ENCODE measurements at places on chromosomes 11 and 22.

DNA sequence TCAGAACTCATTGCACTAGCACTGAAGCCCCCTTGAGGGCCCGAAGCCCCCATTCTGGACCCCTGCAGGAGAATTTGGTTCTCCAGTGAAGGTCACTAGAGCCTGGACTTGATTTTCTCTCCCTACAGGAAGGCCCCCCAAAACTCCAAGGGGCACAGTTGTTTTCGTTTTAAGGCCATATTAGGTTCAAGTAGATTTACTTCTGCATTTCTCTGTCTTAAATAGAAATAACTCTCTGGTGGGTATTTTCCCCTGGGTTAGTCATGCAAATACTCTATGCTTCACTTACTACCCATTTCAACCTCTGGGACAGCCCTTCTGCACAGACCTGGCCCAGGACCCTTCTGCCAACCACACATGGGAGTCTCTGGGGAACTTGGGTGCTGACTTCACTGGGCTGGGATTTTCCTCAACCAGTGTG, 41.6 kb downstream of the WEE1 start:
- no peak for DNase-seq

GRCh38 chr11:77094841-77095365, 7.7 kb upstream of the OMP start:
- no peak for DNase-seq

DNA sequence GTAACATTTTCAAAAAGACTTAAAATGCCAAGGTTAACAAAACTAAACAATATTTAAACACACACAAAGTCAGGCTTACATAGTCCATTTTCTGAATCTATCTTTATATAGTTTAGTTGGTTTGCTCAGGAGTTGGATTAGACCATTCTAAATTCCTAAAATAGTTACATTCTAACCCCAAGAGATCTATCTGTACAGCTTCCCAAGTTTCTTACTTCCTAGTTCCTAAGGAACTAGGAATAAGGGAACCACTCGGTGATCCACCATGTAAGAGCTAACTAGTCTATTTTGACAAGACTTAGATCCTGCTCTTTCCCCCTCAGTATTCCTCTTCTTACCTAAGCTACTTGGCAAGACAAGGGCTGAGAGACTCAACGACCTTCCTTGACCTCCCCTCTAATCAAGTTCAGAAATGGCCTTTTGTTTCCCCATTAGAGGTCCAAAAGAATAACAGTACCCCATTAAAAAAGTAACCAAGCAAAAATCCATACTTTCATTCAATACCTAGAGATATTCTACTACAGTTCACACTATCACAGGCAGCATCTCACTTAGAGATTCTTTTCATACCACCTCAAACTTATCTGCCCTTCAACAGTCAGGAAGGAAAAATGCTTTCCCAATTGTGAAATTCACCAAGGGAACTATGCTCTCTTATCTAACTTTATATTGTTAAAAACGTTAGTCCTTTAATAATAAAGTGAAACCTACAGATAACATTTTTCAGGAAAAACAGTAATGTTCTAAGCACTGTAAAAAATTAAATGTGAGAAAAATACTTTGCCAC, 253.1 kb downstream of the TTC28 start:
- no peak for DNase-seq

DNA sequence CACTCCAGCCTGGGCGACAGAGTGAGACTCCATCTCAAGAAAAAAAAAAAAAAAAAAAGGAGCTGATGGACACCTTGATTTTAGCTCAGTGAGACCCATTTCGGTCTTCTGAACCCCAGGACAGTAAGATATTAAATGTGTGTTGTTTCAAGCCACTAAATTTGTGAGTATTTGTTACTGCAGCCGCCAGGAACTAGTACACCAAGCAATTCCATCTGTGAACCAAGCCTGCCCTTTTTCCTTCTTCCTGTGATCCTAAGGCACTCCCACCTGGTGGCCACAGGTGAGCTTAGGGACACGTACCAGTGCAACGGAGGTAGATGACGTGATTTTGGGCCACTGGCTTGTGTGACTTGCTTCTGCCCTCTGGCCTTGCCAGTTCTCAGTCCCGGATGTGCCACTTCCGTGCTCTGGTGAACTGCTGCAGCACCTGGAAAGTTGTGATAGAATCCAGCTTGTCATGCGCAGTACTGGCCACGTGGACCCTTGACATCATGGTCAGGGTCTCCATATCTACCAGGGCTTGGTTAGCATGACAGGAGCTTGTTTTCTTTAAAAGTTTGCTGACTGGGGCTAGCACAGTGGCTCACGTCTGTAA, 19.6 kb upstream of the ATXN10 start:
- DNase-seq: no peak

DNA sequence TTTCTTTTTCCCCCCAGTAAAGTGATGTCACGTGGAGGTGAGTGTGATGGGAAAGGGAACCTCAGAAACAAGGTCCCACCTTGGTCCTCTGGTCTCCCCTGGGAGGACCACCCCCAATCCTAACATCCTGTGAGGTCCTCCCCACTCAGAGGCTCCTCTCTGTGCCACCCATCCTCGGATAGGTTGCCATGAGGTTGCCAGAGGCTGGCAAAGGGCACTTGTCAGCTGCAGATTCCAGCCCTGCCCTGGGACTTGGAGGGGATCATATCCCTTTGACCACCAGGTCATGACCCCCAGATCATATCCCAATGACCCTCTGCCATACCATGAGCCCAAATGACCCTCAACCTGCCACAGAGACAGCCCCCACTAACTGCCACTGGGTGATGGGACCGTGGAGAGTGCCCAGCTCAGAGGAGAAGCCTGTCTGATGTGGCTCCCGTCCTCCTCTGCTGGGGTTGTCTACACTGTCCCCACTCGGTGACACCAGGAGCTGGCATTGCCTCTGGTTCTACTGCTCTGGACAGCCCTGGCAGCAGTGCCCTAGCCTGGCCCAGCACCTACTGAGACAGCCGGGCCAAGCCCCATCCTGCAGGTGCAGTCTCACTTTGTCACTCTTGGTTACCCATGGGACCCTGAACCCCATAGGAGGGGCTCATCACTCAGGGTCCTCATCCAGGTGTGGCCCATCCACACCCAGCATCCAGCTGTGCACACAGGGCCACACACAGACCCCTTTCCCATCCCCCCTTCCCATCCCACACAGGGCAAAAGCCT, 90.2 kb upstream of the KCNQ1OT1 start:
- no peak for DNase-seq

DNA sequence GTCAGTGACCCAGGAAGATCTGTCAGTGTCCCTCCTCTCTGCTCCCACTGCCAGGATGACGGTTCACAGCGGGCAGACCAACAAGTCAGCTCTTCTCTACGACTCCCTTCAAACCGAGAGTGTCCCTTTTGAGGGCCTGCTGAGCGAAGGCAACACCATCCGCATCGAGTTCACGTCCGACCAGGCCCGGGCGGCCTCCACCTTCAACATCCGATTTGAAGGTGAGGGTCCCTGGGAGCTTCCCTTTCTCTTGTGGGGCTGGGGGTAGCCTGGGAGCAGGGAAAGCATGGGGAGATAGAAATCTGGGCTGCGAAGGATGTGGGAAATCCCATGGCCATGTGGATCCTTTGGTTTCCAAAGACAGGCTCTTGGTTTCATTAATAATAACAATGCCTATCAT, 118.4 kb upstream of the ASPHD2 start:
- DNase-seq: no peak

GRCh38 chr11:63242089-63242781, 1.2 kb downstream of the SLC22A25 start:
- DNase-seq: no peak

GRCh38 chr11:30587269-30587812, 1.2 kb upstream of the MPPED2 start:
- DNase-seq: no peak

DNA sequence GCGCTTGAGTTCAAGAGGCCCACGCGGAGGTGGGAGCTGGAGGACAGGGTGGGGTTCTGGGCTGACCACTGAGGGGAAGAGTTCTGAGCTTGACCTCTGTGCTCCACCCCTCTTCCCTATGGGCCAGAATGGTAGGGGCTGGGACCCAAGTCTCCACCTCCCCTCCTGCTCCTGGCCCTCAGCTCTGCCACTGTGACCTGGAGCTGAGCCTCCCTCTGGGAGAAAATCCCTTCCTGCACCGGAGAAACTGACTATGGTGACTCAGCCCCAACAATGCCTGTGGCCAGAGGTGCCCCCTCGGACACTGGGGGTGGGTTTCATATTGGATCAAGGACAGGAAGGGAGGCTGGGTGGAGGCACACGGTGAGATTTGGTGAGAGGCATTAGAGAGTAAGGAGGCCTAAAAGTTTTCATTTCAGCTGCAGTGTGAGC, 23.0 kb downstream of the RELT start:
- DNase-seq: no peak

GRCh38 chr11:114571712-114572111, 12.0 kb upstream of the NXPE1 start:
- no peak for DNase-seq

GRCh38 chr11:107566569-107566968, 1.0 kb upstream of the ALKBH8 start:
- DNase-seq: no peak

DNA sequence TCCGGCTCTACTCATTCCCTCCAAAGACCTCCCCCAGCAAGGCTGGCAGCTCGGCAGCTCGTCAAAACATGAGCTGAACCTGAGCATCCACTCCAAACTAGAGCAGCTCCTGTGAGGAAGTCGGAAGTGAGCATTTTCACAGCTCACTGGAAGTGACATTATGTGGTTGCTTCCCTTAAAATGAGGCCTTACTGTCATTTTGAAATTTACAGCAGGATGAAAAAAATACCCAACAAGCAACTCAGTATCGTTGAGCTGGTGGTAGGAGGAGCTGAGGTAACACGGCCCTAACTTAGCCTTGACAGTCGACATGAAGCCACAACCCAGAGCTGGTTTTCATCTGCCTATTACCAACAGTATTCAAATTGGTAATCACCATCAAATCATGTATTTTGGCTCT, 38.0 kb upstream of the ARFGAP3 start:
- DNase-seq: no peak

- no peak for DNase-seq
Measured at GRCh38 chr11:117221775-117222517, 9.9 kb downstream of the PCSK7 start.

DNA sequence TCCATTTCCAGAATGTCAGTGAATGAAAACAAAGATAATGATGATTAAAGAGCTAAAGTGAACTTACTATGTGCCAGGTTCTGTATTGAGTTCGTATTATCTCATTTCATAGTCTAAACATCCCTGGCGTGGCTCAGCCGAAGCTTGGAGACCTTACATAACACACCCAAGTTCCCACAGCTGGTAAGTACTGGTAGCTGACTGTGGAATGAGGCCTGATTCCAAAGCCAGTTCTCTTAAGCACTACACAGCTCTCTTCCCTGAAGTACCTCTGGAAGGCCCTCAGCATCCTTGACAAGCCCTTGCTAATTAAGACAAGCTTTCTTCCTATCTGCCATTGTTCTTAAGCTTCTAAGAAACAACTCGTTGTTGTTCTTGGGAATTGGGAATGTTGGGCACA, 28.6 kb upstream of the NCAM1 start:
- no peak for DNase-seq

DNA sequence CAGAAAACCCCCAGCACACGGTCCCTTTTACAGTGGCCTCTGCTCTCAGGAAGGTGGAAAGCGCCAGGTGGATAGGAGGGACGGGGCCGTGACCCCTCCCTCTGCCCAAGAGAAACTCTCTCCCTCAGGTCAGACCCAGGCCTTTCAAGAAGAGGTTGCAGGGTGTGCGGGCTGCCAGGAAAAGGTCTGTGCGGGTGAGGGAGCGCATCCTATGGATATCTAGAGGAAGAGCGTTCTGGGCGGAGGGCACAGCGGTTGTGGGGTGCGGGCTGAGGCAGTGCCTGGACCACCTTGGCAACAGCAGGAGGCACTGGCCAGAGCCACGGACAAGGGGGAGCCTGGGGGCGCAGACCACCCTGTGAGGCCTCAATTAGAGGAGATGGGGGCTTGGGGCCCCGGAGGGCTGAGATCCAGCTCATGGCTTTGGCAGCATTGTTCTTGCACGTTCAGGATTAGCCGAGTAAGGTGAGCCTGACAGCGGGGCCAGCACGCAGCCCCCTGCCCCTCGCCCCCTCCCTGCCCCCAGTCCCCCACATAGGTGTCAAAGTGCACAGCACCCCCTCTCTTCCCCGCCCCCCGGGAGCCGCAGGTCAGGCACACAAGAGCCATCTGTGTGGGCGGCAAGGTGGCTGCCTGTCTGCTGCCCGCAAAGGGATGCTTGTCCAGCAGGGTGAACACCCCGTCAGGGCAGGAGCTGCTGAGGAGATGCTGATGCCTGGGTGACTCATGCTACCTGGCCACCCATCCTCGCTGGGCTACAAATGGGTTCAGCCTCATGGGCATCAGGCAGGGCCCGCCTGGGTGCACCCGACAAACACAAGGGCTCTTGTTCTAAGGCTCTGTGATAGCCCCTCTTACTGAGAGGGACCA, 92.8 kb upstream of the KCNQ1OT1 start:
- no peak for DNase-seq

GRCh38 chr11:112852143-112852866, 108.9 kb upstream of the NCAM1 start:
- no peak for DNase-seq

GRCh38 chr11:2094354-2095197, 44.6 kb downstream of the IGF2 start:
- DNase-seq: no peak

- no peak for DNase-seq
Measured at GRCh38 chr11:9158898-9159391, 67.5 kb upstream of the SCUBE2 start.

DNA sequence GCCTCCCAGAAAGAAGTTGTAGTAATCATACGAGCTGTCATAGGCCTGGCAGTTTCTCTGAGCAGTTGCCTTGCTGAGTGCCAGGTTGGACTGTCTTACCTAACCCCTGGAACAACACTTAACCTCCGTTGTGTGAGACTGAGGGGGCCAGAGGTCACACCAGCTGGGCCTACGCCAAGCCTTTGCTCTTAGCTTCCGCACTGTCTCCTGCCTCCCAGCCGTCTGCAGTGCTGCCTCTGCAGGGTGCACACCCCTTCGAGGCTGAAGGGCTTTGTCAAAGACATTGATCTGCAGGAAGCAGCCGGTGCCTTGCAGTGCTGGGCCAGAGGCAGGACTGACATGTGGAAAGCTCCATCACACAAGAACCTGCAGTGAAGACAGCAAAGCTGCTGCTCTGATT, 16.7 kb downstream of the TAB1 start:
- no peak for DNase-seq

DNA sequence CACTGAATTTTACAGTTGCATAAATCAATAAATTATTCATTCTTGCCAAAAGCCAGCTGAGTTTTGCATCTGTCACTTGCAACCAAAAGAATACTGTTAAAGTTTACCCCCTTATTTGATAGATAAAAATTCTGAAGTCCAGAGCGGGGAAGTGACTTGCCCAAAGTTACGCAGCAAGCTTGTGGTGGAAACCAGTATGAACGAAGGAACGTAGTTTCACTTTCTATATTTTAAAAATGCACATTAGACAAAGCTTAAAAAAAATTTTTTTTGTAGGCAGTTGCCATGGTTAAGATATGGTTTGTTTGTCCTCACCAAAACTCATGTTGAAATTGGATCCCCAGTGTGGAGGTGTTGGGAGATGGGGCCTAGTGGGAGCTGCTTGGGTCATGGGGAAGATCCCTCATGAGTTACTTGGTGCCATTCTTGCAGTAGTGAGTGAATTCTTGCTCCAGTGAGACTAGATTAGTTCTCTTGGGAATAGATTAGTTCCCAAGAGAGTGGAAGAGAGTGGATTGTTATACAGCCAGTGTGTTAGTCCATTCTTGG, 46.3 kb upstream of the SEZ6L start:
- no peak for DNase-seq

Measured in stimulated activated CD8-positive, alpha-beta memory T cell treated with anti-CD3 and anti-CD28 coated beads, Interleukin-2, amount 100 ng/mL, for 1 hour (primary cell).